ENCODE measurements at places on chromosomes 13 and 19. TPM values are rescaled to one million over a fixed set of nuclear protein-coding genes. Genes with fewer than 3 reads are reported as not detected.

The CEBPG gene
- 57.2 TPM for total RNA-seq

The FBXL12 gene
- total RNA-seq: 13.1 TPM

The ZNF69 gene
- 20.4 TPM for total RNA-seq

The MEIOSIN gene
- total RNA-seq: not detected

The ZNF429 gene
- total RNA-seq: 25.9 TPM

The FAM124A gene
- total RNA-seq: 13.7 TPM

DNA sequence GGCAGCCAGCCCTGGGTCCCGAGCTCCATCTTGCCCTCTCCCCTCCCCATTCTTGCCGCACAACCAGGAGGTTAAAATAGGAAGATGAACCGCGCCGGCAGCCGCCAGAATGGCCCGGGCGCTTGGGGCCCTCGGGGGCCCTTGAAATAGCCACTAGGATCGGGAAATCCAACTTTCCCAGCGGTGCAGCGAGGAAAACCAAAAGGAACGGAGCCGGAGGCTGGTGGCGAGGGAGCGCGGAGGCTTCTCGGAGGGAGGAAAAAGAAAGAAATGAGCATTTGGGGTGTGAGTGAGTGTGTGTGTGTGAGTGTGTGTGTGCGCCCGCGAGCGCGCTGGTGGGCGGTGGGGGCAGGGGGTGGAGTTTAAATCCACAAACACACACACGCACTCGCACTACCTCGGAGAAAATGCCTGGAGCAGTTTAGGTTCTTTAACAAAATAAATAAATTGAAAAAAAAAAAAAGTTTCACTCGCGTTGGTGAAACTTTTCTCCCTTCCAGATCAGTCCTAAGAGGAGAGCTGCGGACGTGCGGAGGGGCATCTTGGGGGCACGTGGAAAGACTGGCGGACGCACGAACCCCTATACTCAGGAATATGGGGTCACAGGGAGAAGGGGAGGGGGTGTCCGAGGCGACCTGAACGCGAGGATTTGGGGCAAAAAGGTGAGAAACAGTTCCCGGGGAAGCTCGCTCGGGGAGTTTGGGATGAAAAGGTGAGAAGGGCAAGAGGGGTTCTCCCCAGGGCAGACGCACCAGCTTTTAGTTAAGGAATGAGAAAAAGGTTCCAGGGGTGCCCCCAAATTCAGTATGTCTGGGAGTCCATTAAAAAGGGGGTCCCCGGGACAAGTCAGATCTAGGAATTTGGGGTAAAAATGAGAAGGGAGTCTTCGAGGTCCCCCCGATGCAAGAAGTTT, 1.3 kb downstream of the RFX2 start:
- no peak for DNase-seq

DNA sequence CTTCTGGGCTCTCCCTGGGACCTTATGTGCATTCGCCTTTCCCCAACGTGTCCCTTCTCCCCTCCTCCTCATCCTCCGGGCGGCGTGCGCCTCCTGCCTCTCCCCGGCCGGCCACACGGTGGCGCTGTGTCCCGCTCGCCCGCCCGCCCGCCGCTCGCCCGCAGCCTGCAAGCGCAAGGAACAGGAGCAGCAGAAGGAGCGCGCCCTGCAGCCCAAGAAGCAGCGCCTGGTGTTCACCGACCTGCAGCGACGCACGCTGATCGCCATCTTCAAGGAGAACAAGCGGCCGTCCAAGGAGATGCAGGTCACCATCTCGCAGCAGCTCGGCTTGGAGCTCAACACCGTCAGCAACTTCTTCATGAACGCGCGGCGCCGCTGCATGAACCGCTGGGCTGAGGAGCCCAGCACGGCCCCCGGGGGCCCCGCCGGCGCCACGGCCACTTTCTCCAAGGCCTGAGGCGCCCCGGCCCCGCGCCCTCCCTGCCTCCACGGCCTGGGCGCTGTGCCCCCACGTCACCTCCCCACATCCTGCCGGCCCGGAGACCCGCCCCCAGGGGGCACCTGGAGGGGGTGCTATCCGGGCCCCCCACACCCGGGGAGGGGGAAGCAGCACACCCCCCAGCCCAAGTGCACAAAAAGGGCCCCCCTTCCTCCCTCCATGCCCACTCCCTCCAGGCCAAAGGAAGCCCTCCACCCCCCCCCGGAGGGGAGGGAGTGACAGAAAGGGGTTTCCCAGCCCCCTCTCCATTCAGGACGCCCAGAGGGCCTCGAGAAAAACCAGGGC, 21.9 kb downstream of the ONECUT3 start:
- no peak for DNase-seq

- no peak for DNase-seq
Observed at GRCh38 chr13:33207615-33207961, 78.0 kb downstream of the STARD13 start.

DNA sequence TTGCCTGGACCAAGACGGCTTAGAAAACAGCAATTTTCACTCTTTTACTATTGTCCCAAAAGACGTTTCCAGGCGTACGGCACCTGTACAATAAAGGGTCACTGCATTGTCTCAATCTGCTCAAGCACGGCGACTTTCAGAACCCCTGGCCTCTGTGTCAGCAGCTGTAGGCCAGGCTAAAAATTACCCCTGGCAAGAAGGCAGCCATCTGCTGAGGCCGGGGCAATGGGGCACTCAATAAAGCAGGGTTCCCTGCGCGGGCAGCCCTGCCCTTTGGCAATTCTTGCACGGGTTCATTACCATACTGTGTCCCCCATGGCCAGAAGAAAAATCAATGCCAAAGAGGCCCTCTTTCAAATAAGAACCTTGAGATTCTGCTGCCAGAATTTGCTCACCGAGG, 52.1 kb downstream of the STK24 start:
- no peak for DNase-seq

DNA sequence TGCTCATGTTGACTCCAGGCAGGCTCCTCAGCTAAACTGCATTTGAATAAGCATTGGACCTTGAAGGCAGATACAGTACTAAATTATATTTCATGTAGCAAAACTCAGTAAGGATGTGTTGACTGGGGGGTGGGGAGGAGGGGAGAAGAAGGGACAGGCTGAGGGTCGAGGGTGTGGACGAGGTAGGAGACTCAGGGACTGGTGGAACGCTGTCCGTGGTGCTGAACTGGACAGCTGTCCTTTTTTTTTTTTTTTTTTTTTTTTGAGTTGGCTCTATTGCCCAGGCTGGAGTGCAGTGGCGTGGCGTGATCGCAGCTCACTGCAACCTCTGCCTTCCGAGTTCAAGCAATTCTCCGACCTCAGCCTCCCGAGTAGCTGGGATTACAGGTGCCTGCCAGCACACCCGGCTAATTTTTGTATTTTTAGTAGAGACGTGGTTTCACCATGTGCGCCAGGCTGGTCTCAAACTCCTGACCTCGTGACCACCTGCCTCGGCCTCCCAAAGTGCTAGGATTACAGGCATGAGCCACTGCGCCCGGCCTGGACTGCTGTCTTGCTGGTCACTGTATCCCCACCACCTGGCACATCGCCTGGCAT, 33.2 kb upstream of the CASP14 start:
- no peak for DNase-seq

DNA sequence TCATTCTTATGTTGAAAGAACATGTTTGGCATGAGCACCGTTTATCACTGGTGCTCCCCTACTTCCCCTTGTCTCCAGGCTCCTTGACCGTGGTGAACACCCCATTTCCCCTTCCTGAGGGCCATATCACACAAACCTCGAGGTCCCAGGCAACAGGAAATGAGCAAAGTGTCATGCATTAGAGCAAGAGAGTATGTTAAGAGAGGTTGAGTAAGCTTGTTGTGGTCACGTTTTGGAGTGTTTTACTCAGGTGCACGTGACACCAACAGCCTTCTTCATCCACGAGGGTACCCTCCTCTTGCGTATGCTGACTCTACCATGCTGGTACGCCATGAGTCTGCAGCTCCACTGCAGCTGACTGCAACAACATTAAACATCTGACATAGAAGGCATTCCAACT, 482.2 kb upstream of the NBEA start:
- DNase-seq: no peak

GRCh38 chr13:82772816-82773215, 1109.5 kb downstream of the SLITRK1 start:
- no peak for DNase-seq

- DNase-seq: no peak
Observed at GRCh38 chr19:19644054-19644388, 564 bp upstream of the GMIP start.

GRCh38 chr13:80012251-80012650, 328.7 kb downstream of the SPRY2 start:
- no peak for DNase-seq

DNA sequence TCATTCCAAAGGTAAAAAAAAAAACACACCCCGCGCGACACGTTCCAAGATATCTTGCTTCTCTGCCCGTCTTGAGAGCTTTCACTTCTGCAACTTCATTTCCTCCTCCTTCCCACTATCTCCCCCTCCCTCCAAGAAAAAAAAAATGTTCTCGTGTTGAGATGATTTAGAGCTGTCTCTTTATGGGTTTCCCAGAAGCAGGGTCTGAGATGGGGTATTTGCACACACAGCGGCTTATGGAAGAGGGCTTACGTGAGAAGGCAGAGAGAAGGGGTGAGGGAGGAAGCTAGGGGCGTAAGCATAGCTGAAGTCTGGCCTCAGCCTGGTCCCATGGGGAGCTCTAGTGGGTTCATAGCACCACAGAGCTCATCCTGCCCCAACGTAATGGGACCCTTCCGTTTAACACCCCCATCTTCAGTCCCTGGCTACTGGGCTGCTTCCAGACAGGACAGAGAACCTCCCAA, 31.3 kb upstream of the USE1 start:
- DNase-seq: no peak

DNA sequence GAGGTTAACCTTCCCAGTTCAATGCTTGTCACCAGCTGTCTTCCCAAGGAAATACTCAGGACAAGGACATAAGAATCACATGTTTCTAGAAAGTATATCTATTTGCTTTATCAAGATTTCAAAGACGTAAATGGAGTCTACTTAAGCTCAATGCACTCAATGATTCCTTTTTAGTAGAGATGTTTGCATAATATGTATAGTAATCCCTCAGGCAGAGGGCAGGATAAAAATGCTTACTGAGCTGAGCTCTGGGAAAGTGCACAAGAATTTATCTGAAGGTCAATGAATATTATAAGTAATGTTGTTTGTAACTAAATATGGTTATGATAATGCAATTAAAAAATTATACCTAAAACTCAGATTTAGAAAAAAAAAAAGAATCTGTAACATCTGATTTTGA, 1309.4 kb upstream of the SLC10A2 start:
- DNase-seq: no peak

- DNase-seq: no peak
Observed at GRCh38 chr19:10404888-10405820, 1.8 kb upstream of the CDC37 start.

- no peak for DNase-seq
Observed at GRCh38 chr13:79987761-79988160, 353.2 kb downstream of the SPRY2 start.

DNA sequence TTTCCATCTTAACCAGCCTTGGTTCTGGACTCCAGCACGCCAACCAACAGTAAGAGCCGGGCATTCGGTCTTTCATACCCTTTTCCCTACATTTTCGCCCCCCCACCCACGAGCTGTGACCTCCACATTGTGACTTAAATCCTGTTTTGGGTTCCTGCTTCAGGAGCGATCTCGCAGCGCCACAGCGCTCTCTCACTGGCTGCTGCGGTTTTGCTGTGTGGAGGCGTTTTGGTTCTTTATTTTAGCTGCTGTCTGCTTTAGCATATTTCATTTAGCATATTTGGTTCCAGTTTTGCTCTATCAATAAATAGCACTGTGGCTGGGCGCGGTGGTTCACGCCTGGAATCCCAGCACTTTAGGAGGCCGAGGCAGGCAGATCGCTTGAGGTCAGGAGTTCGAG, 19.5 kb upstream of the SLC39A3 start:
- DNase-seq: no peak

- DNase-seq: no peak
Observed at GRCh38 chr13:48748681-48749080, 95.0 kb downstream of the CYSLTR2 start.

GRCh38 chr19:2533686-2534422, 57.9 kb downstream of the GADD45B start:
- DNase-seq: no peak

DNA sequence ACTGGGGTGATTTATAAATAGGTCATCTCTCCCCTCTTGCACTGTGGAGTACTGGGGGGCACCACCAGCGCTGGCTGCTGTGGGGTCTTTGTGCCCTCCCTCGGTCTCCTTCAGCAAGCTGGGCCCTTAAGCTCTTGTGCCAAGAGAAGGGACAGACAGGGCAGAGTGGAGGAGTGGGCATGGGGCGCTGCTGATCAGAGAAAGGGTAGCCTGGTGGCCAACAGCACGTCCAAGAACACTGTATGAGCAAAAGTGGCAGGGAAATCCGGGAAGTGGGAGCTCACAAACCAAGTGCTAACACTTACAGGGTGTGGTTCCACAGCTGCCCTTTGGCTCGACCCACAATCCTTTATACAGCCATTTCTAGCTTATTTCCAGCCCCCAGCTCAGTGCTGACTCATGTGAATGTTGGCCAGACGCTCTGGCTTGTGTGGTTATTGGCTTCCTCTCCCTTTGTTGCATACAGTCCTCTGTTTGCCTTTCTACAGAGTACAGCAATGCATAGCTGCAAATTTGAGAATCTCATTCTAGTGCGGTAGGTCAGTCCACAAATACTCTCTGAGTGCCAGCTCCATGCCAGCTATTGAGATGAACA, 298.8 kb downstream of the SHISA2 start:
- no peak for DNase-seq

GRCh38 chr19:3133793-3134116, 2.1 kb upstream of the GNA15 start:
- DNase-seq: no peak

- no peak for DNase-seq
Observed at GRCh38 chr13:51945149-51945548, 66.1 kb downstream of the ATP7B start.

DNA sequence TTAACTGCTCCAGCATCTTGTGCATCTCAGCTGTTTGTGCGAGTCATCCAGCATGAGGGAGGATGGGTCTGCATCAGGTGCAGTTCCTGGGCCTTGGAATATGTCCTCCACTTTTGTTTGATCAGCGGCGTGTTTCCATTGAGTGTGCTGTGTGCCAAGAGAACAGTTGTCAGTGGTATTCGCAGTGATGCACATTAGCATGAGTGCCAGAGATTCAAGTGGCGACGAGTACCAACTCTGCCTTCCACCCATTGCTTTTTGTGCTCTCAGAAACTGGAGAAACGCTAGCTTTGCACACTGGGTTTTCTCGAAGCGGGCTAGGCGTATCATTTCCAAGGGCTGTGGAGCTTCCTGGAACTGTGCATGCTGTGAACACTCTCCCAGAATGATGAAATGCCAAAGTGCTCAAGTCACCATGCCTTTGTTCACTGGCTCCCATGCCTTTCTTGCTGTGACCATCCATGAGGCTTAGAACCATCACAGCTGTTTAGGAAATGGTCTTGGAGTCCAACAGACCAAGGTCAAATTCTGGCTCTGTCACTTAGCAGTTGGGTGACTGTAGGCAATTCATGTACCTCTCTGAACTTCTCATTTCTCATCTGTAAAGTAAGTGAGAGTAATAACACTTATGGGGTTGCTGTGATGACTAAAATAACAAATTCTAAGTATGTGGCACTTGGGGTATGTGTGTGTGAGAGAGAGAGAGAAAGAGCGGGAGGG, 18.4 kb downstream of the LRCH1 start:
- peak; percentile 15 for DNase-seq

DNA sequence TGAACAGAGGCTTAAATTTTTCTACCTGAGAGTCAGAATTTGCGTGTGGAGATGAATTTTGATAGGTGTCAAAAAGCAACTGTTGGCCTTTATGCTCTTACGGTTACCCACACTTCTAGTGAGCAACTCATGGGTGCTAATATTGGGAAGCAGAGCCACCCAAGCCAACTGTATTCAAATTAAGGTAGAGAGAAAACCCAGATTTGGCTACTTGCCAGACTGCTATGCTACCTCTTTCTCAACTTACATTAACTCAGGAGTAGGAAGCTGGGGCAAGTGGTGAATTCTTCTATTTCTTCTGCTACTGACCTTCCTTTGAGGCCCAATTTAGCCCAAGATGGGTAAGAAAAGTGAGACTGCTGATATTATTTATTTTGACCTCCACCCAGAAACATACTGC, 83.9 kb downstream of the OLFM4 start:
- DNase-seq: no peak
